ENCODE measurements at places on chromosomes 5 and 9.

GRCh38 chr5:159189310-159189709, 20.0 kb downstream of the RNF145 start:
- DNase-seq, result no peak

GRCh38 chr5:15441433-15442192, 58.4 kb upstream of the FBXL7 start:
- DNase-seq, result no peak

DNA sequence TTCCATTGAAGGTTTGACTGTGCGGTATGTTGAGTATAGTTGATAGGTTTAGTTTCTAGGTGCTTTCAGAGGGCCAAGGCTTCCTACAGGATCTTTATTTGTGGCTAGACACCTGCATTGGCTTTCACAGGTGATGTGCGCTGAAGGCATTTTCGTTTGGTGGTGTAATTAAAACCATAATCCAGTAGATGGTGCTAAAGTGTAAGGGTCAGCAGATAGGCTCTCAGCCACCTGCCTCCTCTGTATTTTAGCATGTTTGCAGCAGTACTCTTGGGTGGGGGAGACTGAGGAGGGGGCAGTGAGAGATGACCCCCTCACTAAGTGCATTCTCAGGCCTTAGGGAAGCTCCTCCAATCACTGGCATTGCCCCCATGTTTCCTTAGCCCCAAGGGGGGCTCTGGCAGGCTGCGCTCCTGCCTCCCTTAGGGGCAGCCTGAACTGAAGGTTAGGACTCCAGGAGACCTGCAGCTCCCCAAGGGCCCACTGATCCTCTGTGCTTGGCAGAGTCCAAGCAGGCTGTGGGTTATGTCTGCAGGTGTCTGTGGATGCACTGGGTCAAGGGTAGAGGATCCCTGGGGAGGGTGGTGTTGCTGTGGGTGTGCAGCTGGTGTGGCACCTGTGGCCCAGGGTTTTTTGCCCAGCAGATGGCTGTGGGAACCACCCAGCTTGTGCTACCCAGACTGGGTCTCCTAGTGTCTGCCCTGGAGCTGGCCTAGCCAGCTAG, 23.4 kb downstream of the CDK20 start:
- peak; percentile 69 for DNase-seq

GRCh38 chr9:15249981-15250380, 57.0 kb downstream of the TTC39B start:
- DNase-seq, result peak; percentile 17

DNA sequence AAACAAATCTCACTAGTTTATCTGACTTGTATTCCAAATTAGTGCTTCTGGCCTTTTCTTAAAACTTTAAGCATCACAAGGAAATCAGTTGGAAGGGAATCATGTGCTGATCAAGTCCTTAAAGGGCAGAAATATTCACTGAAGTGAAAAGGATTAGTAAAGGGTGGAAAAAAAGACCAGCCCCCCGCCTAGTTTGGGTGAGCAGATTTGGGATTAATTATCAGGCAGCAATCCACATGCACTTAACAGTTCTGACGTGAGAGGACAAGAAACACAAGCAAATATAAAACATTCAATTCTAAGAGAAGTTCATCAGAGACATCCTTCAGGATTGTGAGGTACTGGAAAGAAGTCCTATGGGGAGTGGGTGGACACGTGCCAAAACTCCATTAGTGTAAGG, at the start of gene TYRP1:
TSS of gene TYRP1 (plus strand) at position 245 of the 400 bp plus-strand sequence. CDS start 612 bp downstream, outside the sequence.
- DNase-seq, result no peak

GRCh38 chr5:115022303-115022702, 147.4 kb downstream of the TRIM36 start:
- no peak for DNase-seq

GRCh38 chr9:17349831-17350230, 215.0 kb downstream of the CNTLN start:
- DNase-seq, result peak; percentile 52

GRCh38 chr9:78189001-78189400, 46.9 kb upstream of the CEP78 start:
- no peak for DNase-seq

DNA sequence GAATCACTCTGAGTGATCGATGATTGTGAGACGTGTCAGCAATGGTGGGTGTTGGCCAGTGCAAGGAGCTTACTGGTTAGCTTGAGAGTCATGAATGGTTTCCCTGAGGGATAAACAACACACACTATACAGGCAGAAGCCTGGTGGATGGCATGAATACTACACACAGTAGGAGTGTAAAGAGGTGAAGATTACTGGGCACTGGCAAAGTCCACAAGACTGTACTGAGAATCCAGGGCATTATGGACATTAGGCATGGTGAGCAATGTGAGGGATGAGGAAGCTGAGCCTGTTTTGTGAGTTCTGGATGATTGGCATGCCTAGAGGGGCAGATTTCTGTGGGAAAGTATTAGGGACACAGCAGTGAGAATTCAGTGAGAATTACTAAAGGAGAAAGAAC, 71.3 kb downstream of the KDM4C start:
- no peak for DNase-seq

DNA sequence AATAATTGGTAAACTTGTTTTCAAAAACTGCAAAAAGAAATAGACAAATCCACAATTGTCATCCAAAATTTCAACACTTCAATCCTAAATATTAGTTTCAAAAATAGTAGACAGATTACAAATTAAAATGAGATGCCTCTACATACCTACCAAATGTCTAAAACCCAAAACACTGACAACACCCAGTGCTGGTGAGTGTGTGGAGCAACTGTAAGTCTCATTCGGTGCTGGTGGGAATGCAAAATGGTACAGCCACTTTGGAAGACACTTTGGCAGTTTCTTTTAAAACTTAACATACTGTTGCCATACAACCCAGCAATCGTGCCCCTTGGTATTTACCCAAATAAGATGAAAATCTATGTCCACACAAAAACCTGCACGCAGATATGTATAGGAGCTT, 6.7 kb downstream of the ECM2 start:
- DNase-seq, result no peak

GRCh38 chr5:102762095-102762534, 7.0 kb downstream of the PAM start:
- peak; percentile 36 for DNase-seq

DNA sequence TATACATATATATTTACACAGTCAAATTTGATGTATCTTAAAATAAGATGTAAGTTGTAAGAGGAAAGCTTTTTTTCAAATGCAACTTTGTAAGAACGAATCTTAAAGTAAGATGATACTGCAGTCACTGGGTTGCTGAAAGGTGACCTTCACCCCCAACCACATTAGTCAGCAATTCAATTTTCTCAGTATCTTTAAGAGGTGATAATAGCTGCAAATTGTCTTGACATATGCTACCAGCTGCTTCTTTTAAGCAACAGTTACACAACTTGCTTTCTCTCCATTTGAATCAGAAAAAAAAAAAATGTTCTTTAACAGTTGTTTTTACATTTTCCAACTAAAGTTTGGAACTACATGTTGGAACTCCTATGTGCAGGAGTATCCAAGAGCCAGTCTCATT, 246.6 kb upstream of the CCNG1 start:
- DNase-seq, result no peak

GRCh38 chr9:93186215-93186945, 2.4 kb downstream of the WNK2 start:
- no peak for DNase-seq

GRCh38 chr9:114722081-114722621, 40.2 kb upstream of the TEX48 start:
- no peak for DNase-seq

DNA sequence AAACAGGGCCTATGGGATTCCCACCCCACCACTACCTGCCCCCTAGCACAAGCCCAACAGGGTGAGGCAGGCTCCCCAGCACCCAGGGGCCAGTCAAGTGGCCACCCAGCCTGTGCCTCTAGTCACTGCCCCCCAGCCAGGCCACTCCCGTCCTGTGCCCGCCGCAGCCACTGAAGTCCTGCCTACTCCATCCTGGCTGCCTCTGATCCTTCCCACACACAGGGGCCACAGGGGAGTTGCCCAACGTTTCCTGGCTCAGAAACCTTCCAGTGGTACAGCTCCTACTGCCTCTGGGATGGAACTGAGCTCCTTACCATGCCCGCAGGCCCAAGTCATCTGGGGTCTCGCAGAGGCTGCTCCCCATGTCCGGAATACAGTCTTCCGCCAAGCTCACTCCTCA, 70.2 kb upstream of the STXBP1 start:
- DNase-seq, result no peak

DNA sequence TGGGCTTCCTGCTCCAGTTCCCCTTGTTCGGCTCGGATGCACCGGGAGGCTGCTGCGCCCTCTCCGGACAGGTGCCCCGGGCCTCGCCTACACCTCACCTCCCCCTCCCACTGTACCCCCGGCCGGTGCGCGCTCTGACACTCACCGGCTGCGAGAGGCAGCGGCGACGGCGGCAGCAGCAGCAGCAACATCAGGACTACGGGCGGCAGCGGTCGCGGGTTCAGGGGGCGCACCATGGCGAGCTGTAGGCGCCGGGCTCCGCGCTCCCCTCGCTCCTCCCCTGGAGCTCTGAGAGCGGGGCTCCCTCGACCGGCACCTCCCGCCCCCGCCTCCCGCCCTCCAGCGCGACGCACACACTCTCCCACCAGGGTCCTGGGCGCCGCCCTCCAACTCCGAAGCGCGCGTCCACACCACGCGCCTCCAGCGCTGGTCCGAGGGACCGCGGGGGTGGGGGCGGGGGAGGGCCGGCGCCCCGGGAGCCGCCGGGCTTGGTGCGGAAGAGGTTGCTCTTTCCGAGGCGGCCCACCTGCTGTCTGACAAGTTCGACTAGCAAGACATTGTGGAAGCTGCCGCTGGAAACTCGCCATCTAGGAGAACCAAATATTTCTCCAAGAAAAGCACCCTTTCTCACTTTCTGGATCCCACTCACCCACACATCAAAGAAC, at the start of gene GFRA3:
TSS of gene GFRA3 (minus strand) at position 433 of the 665 bp plus-strand sequence. CDS start at position 236, 197 bp downstream.
- peak; percentile 33 for DNase-seq

- no peak for DNase-seq
Observed at GRCh38 chr5:32022638-32023037, 151.5 kb downstream of the GOLPH3 start.

DNA sequence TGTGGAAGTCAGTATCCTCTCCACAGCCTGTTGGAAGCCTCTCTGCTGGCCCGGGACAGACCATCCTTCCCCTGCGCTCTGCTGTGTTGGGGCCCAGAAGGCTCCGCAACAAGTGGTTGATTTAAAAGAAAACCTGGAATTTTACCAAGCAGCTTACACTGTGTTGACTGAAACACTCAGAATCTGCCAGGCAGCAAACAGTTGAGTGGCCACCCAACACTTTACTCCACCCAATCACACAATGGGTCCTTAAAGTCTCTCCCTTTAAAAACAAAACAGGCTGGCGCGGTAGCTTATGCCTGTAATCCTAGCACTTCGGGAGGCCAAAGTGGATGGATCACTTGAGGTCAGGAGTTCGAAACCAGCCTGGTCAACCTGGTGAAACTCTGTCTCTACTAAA, 28.0 kb upstream of the DMRT3 start:
- DNase-seq, result no peak

DNA sequence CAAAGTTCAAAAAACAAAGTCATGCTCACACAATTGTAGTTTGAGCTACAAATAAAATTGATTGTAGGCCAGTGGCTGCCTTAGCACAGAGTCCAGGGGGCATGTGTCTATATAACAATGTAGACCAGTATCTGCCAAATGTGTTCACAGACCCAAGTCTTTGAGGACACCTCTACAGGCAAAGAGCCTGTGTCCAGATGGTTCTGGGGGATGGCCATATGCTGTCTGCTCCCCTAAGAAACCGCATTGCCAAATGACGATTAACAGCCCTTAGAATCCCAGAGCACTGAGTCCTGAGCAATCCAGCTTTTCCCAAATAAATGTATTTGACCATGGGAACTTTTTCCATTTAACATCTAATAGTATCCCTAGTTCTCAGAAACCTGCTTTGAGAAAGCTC, 169.6 kb downstream of the ADCY2 start:
- DNase-seq, result no peak

- no peak for DNase-seq
Observed at GRCh38 chr5:138471052-138471361, 5.7 kb downstream of the EGR1 start.

- DNase-seq, result no peak
Observed at GRCh38 chr5:76595755-76596481, 27.3 kb downstream of the F2RL2 start.

GRCh38 chr9:18531136-18532065, 57.4 kb downstream of the ADAMTSL1 start:
- DNase-seq, result no peak

GRCh38 chr5:14729448-14730385, 65.2 kb downstream of the OTULIN start:
- DNase-seq, result no peak

- no peak for DNase-seq
Observed at GRCh38 chr9:97666907-97667686, 30.0 kb downstream of the XPA start.

DNA sequence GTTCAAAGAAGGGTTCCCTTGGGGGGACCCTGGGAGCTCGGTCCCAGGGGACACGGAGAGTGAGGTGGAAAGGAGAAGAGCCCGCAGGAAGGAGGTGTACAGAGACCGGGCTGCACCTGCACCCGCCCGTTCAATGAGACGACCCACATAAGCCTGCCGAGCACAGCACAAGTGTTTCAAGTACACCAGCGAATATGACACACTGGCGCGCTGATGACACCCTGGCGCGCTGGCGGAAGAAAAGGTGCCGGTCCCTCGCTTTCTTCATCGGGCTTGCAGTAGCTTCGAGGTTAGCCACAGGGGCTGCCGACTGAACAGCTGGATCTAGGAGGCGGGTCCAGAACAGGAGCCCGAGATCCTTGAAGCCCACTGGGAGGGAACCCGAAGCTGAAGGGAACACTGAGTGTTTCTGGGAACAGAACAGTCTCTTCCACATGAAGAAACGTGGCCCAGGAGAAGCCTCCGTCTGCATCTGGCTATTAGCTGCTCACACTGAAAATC, 1.4 kb downstream of the TBC1D9B start:
- DNase-seq, result no peak

DNA sequence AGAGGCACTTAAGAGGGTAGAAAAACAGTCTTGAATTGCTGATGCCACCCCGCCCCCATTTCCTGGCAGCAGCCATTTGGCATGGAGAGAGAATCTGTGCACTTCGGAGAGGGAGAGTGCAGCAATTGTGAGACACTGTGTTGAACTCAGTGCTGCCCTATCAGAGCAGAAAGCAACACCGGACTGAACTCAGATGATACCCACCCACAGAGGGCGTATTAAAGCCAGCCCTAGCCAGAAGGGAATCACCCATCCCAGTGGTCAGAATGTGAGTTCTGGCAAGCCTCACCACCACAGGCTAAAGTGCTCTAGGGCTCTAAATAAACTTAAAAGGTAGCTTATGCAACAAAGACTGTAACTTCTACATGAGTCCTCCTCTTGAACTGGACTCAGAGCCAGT, 88.4 kb upstream of the RGS7BP start:
- no peak for DNase-seq

- peak; percentile 29 for DNase-seq
Observed at GRCh38 chr5:99061711-99062110, 132.9 kb upstream of the CHD1 start.

- no peak for DNase-seq
Observed at GRCh38 chr9:86321373-86321772, 32.8 kb downstream of the TUT7 start.

Data from AG08396 (cell line).